ENCODE measurements at places on chromosomes 13 and 19. TPM values are rescaled to one million over a fixed set of nuclear protein-coding genes. Genes with fewer than 3 reads are reported as not detected.

DNA sequence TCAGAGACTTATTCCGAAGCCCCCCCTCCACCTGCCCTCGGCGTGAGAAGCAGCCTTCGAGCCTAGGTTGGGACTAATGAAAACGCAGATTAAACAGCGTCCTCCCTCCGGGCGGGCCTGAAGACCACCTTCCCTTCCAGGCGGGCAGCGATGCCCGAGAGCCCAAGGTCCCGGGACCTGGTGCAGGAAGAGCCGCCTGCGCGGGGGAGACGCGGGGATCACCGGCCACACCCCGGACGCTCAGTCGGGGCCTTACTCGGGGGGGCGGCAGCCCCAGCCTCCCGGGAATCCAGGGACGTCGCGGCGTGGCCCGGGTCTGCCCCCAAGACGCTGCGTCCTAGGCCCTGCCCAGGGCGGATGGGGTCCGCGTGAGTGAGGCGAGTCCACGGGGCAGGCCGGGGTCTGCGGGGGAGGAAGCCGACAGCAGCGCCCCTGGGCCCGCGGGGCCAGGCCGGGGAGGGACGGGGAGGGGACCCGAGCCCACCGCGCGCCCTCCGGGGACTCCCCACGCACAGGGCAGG lies 33.3 kb upstream of the SPACA7 start:
- DNase-seq = no peak

- DNase-seq = no peak
These were observed 35.7 kb downstream of the TSKS start for GRCh38 chr19:49727217-49728030.

GRCh38 chr13:111874981-111875380 lies 192.0 kb upstream of the SOX1 start:
- no peak for DNase-seq

DNA sequence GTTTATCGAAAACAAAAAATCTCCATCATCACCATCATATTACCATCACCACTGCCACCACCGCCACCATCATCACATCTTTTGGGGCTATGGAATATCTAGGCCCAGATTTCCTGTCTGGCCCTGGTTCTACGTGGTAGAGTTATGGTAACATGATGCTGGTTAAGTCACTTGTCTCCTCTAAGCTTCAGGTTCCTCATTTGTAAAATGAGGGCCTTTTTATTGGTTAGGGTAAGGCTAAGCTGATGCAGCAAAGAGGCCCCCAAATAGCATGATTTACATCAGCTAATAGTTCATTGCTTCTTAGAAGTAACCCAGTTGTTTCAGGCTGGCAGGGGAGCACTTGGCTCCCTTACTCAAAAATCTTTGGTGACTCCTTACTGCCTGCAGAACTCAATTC lies 37.9 kb downstream of the PCDH8 start:
- no peak for DNase-seq

DNA sequence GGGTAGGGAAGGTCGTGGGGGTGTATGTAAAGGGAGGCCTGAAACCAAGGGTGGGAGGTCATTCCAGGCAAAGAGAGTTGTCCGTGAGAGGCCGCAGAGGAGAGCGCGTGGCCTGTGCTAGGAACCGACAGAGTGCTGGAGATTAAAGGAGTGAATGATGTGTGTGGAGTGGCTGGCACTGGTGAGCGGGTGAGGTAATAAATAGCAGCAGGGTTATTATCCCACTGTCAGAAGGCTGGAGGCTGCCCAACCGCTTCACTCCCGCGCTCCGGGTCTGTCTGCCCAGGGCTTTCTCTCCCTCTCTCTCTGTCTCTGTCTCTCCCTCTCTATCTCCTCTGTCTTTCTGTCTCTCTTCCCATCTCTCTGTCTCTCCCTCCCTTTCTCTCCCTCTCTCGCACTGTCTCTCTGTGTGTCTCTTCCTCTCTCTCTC lies 17.4 kb downstream of the ZNF579 start:
- DNase-seq = no peak

DNA sequence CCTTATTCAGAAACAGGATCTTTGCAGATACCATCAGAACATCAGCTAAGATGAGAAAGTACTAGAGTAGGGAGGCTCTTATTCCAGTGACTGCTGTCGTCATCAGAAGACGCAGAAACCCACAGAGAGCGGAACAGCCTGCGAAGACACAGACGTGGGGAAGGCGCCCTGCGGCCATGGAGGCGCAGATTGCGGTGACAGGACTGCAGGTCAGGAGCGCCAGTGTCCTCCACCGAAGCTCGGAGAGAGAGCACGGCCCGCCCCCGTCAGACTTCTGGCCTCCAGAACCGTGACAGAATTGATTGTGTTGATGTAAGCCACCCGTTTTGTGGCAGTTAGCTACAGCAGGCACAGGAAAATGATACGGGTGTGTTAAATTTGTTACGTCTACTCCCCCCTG lies 275.5 kb downstream of the EFNB2 start:
- no peak for DNase-seq

DNA sequence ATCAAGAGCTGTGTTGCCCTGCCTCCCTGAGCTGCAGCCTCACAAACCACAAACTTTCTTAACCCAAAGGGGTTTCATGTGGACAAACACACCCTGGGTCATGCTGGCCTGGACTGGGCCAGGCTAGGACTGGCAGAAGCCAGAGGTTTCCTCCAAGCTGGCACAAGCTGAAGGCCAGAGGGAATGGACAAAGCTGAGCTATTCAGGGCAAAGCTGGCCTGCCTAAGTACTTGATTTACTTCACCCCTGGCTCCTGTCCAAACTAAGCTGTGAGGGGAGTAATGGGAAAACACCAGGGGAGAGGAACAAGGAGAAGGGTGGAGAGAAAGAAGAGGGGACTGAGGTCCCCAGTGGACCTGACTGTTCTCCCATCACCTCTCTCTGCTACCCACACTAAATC lies 6.2 kb downstream of the CPAMD8 start:
- DNase-seq = no peak

DNA sequence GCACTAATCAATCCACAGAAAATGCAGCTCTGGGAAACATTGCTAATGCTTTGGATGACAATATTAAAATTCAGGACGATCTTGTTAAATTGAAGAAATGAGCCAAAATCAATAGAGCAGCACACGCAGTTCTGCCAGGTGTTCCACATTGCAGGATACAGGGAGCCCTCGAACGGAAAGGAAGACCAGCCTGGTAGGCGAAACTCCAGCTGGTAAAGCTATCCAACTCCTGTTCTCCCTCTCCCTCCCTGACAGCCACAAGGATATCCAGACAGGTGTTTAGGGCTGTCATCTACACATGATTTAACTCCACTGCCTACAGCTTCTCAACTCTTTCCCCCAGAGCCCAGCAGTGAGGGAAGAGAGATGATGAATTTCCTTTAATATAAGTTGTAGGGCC lies 67.7 kb downstream of the EPSTI1 start:
- no peak for DNase-seq

DNA sequence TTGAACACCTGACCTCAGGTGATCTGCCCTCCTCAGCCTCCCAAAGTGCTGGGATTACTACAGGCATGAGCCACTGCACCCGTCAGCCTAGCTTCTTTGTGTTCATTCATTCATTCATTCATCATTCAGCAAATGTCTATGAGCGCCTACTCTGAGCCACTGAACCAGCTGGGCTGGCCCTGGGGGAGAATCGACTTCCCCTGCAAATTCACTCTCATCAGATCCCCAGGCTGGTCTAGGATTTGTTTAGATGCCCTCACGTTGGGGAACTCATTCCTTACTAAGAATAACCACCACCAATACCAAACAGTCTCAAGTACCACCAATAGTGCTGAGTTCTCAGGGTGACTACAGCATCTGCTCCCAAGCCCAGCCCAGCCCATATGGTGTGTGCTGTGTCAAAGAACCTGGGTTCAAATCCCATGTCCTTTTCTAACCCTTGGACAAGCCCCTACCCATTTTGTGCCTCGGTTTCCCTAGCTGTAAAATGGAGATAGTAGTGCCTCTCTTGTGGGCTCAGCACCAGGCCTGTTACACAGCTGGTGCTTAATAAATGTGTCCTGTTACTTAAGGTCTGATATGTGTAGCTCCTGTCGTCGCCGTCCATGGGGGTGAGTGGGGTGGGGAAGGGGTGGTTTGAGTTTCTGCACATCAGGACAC lies 16.8 kb downstream of the NRTN start:
- DNase-seq = no peak

DNA sequence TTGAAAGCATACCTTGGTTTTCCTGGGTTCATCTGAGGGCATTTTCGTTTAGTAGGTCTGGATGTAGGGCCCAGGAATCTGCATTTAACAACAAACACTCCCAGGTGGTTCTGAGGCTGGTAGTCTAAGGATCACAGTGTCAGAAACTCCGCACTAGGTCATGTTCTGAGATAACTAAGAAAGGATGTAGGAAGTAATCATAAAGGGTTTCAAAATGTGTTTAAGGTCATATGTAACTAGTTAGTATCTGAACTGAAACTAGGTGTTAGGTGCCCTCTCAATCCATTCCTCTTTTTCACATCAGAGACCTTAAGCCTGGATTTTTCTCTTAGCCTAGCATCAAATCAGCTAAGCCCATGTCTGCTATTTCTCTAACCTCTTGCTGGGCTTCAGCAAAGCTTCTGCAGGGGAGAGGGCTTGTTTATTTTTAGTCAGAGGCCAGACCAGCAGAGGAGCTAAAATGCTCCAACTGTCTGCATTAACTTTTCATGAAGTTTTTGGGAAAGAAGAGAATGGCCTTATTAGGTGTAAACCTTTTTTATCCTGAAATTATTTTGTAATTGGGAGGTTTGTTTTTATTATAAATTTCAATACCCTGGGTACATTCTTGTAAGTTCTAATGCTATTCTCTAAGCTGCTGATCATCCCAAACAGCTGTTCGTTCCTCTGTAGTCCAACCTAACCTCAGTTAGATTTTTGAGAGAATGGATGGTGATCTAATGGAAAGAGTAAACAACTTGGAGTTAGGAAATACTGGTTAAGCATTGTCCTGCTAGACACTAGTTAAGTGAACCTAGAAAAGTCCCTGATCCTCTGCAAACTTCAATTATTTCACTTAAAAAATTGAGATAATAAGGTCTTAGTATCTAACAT lies 262.8 kb upstream of the RFC3 start:
- no peak for DNase-seq

GRCh38 chr19:6023085-6023682 lies 45.2 kb upstream of the RANBP3 start:
- no peak for DNase-seq

GRCh38 chr19:45151821-45152503 lies 8.8 kb downstream of the NKPD1 start:
- no peak for DNase-seq

DNA sequence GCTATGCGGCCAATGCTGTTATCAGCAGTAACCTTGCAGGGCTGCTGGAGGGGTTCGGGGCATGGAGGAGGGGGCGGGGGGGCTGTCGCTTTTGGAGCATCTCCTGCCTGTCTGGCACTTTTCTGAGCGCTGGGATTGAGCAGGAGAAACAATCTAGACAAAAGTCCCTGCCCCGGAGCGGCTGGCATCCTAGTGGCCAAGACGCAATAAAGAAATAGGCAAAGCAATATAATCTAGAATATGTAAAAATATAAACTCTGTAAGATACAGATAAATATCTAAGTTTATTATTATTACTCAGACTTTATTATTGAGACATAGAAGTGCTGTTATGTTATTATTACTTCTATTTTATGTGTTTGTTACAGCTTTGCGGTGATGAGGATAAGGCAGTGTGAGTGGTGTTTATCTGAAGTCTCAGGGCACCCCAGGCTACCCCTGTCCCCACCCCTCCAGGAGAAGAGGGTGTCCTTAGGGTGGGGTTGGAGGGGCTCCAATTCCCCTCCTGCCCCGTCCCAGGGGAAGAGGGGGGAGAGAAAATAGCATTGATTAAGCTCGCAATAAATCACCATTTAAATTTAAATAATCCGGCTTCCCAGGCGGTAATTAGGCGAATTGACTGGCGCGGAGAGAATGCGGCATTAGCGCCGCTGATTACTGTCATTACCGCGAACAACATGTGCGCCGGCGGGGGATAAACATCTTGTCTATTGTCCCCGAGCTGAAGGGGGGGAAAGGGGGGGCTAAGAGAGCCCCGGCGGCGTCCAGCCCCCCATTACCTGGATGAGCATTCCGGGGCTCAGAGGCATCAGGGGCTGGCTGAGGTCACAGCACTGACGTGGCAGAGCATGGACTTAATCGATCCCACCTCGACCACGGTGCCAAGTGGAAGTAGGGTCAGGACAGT lies 3.2 kb downstream of the NPAS1 start:
- DNase-seq = no peak

GRCh38 chr13:31310356-31310755 lies 110.6 kb downstream of the B3GLCT start:
- no peak for DNase-seq

- no peak for DNase-seq
These were observed 18.1 kb downstream of the RNASEH2B start for GRCh38 chr13:50927701-50928100.

- DNase-seq = no peak
These were observed 158.7 kb downstream of the FLT1 start for GRCh38 chr13:28336193-28336657.

- no peak for DNase-seq
These were observed 61.4 kb upstream of the ZNF835 start for GRCh38 chr19:56732976-56733375.

- peak; percentile 21 for DNase-seq
These were observed 20.6 kb upstream of the USP29 start for GRCh38 chr19:57099199-57099661.

DNA sequence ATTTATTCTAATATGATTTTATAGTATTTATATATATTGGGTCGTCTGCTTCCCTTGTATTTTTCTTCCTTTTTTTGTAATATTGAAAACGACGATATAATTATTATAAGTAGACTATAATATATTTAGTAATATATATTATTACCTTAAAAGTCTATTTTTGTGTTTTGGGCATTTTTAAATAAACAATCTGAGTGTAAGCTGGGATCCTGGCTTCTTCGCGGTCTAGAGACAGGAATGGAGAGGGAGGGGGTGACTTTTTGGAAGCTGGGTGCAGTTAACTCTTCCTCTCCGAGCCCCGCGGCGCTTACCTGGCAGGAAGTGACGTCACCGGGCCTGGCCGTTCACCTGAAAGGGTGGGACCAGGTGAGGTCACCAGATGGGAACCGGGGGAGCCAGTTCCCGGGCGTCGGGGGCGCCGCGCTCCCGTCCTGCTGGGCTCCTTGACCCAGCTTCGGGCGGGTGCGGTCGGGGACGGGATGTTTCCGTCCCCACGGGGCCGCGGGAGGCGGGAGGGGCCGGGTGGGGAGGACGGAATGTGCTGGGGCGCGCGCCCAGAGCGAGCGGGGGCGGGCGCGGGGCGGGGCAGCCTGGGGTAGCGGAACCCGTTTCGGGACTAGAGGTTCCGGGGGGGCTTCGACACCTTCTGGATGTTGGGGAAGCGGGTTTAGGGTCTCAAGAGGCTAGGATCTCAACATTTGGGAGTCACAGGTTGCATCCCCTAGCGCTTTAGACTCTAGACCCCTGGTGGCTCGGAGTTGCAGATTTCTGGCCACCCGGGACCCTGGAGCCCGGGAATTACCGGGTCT lies 2.8 kb downstream of the ZFP36 start:
- DNase-seq = no peak

GRCh38 chr13:100389617-100390016 lies 199.0 kb downstream of the GGACT start:
- no peak for DNase-seq

- peak; percentile 43 for DNase-seq
These were observed 433 bp downstream of the SIX5 start for GRCh38 chr19:45768655-45768983.

Gene PPFIA3
- total RNA-seq = 21.7 TPM

Gene ZNF470
- total RNA-seq = 8.4 TPM

Gene SMIM17
- 0.89 TPM for total RNA-seq

Gene LGALS14
- not detected for total RNA-seq

Gene TIMM50
- 121 TPM for total RNA-seq

Gene TICAM1
- 0.96 TPM for total RNA-seq

Gene SYT5
- total RNA-seq = 3.5 TPM

Gene RYR1
- 1.5 TPM for total RNA-seq

Gene KLC3
- total RNA-seq = not detected
